HFF-Myc (cell line): ENCODE measurements at places on chromosomes 5 and 9.

- no peak for DNase-seq
Observed at GRCh38 chr5:16493261-16493660, 27.7 kb upstream of the ZNF622 start.

DNA sequence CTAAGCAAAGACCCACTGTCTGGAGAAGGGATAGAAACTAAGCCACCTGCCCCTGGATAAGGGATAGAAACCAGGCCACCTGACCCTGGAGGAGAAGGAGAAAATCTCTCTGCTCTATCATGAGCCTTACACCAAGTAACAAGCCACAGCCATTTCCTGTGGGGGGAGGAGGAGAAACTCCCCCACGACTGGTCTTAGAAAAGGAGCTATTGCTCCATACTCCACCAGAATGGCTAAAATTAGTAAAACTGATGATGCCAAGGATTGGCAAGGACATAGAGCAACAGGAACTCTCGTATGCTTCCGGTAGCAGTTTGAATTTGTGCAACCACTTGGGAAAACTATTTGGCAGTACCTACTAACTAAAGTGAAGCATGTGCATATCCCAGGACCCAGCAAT lies 70.8 kb downstream of the ACTL7B start:
- no peak for DNase-seq

- no peak for DNase-seq
Observed at GRCh38 chr5:83036991-83037575, 40.1 kb downstream of the TMEM167A start.

DNA sequence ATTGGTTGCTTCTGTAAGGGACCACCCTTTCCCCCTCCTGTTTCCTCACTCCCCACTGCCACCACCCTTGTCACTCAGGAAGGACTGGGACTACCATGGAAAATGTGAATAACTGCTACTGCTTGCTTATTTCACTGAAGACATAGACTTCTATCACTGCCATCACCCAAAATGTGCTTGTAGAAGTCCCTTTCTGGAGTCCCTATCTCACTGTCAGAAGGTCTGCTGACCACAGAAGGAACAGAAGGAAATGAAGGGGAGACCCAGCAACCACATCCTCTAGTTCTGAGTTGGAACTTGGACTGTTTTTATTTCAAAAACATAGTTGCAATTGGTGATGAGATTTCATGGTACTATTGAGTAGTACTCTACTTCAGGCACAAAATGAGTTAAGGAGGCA lies 122.5 kb downstream of the NPR3 start:
- no peak for DNase-seq

DNA sequence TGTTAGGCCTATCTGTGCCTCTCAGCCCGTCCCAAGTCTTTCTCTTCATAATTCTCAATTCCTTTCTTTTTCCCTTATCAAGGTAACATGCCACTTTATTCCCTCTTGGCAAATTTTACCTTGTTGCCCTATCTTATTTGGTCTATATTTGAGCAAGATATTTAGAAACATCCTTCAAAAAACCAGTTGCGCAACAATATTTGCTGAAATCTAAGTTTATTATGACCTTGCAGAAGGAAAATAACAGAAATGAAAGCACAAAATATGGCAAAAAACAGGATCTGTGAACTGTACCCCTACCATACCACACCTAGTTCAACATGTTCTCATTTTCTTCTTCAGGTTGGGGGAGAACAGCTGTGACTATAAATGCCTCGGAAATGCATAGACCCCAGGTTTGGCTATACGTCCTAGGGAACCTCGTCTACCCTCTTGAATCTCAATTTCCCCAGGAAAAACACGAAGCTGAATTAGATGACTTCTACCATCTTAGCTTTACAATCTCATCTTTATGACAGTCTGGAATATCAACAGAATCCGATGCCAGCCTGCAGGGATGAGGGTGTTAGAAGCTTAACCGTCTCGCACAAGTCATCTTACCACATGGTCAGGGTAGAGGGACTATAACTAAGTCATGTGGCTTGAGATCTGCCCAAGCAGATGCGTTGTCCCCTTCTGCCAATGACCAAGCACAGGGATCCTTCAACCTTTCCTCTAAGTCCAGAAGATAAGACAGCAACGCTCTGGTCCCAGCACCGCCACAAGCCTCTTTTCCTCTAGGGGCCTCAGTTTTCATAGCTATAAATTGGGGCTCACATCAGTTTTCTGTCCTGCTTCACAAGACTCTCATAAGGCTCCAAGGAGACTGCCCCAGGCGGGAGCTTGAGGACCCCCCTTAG lies 1.3 kb downstream of the LCP2 start:
- DNase-seq, result no peak

DNA sequence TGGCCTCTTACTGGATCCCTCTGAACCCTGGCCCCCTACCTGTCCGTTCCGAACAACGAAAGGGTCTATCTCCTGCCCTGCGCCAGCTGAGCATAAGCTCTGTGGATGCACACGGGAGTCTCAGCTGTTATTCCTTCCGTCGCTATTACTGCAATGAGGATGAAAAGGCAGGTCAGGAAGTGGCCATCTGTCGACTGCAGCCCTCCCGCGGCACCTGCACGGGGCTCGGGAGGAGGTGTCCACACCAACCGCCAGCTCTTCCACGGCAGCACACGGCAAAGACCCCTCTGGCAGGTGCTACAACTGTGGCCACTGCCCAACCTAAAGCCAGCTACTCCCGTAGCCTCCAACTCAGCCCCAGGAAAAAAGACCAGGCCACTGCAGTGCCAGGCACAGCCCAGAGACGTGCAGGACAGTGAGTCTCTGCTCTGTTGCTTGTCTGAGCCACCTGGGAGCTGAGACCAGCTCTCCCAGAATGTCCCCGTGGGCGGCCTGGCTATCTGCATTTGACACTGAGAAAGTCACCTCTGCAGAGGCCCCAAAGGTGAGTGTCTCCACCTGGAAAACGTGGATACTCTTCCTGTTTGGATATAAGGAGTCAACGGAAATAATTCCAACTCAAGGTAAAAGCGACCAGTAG lies 19.1 kb downstream of the CAMSAP1 start:
- DNase-seq, result no peak

DNA sequence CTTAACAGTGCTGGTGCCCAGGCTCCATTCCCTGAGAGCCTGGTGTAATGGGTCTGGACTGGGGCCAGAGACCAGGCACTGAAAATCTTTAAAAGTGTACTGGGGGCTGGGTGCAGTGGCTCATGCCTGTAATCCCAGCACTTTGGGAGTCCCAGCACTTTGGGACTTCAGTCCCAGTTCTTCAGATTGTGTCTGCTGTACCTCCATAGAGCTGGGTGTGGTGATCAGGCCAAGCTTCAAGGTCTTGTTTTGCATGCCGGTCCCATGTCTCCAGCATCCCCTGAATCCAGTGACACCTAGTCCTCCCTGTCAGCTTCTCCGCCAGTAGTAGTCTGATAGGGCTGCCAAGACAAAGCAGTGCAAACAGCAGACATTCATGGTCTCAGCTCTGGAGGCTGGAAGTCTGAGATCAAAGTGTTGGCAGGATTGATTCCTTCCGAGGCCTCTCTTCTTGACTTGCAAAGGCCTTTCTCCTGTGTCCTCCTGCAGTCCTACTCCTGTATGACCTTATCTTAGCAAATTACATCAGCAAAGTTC lies 108.2 kb downstream of the SYK start:
- DNase-seq, result no peak

- no peak for DNase-seq
Observed at GRCh38 chr5:124231230-124231629, 515.2 kb downstream of the ZNF608 start.

- DNase-seq, result no peak
Observed at GRCh38 chr5:2272039-2272438, 389.3 kb upstream of the IRX4 start.

- no peak for DNase-seq
Observed at GRCh38 chr5:93311881-93312280, 269.1 kb downstream of the NR2F1-AS1 start.

DNA sequence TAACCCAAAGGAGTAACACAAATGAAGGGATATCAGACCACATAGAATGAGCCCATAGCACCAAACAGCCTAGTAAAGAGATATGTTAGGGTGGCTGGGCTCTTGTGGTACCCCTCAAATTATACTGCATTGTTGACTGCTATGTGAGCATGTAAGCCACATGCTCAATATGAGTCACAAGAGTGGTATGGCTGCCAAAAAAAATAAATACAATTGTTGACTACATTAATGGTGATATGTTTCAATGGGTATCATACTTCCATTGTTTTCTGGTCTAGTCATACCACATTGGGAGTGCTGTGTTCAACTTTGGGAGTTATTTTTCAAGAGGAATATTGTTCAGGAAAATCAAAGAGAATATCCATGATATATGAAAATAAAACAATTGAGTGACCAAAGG lies 162.4 kb upstream of the PIK3R1 start:
- DNase-seq, result no peak

DNA sequence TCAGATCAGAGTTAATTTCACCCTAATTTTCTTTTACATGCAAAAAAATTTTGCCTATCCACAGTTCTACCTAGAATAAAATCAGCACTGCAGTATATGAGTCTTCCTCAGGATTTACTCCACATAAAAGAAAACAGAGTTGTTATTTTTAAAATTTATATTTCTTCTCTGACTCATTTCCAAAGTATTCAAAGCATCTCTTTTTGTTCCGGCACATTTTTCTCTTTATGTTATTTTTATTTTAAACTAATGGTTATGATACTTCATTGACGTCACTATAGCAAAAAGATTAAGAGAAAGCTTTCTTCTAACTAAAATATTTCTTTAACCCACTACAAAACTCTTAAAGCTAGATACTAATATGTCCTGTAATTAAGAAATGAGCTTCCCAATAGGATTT lies 590.4 kb downstream of the PRELID2 start:
- no peak for DNase-seq

DNA sequence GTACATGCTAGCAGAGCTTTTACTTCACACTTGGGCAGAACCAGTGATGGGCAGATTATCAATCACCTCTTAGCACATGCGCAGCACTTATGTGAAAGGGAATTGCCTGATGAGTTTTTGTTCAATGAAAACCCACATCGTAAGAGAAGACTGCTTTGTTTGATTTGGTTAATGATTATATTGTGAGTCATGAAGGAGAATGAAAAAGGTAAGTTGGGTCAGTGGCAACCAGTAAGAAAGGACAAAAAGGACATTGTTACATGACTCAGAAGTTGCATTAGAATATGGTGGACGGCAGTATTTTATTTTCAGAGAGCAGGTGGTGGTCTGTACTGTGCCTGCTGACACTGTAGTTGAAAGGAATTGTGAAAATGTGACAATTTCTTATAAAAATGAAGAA lies 127.4 kb downstream of the AOPEP start:
- no peak for DNase-seq

DNA sequence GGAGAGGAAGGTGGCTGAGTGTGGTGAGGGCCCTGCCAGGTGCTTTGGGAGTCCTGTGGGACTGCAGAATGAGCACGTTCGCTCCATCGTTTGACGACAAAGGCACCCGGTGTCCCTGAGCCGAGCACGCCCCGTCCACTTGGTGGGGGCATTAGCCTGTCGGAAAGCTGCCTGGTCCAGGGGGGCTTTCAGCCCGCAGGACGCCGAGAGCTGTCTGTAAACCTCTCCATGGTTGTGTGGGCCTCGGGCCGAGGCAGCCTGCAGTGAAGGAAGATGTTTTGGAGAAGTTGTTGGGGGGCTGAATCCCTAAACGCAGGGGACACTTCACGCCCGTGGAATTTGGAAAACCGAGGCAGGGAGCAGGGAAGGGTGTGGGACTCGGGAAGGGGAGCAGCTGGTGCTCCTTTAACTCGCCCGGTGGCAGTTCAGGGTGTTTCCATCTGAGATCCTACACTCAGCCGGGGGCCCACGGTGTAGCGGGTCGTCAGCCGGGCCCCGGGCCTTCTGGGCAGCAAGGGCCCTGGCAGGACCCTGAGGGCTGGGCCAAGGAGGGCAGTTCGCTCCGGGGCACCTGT lies 53.8 kb downstream of the MRPL36 start:
- no peak for DNase-seq

DNA sequence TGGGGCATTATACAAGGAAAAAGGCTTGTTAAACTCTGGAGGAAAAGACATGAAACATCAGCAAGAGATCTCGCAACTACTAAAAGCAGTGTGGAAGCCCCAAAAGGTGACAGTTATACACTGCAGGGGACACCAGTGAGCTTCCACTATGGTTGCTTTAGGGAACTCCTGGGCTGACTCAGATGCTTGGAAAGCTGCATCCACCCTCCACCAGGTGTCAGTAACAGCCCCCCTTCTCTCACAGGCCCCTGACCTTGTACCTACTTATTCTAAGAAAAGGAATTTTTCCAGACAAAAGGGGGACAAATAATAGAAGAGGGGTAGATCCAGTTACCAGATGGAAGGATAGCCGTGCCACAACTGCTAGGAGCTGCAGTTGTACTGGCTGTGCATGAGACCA lies 154.4 kb upstream of the COX7C start:
- DNase-seq, result no peak

DNA sequence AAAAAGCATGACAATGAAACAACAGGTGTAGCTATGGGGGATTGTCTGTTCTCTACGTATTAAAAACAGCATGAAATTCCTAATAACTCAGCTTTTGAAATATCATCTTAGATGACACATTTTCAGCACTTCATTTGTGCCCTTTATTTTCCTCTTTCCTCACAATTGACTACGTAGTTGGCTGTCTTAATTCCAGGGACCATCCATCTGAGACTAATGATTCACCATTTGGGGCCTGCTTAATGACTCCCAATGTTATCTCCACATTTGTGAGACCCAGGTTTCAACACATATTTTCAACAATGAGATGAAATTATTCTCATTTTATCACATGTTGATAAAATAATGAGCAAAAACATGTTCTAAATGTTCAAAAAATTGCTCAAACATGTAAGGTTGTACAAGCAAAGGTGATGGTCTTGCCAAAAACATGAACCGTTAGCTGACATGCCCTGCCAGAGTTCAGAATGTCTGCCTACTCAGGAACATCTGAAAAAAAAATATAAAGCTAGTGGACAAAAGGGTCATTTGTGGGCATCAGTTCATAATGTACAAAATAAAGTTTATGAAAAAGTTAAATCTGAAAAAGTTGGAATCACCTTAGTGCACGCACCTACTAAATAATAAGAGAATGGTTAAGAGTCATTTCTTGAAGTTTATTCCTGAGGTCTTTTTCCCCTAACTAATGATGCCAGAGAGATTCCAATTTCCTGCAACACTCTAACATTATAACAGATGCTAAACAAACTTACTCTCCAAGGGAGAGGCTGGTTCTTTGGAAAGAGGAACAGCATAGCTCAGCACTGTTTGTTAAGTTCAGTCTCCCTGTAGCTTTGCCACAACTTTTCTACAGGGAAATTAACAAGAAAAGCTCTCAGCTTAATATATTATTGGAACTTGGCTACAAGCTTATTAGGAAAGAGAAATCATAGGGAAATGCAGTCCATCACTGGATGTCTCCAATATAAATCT lies 275.5 kb downstream of the SPOCK1 start:
- DNase-seq, result no peak

GRCh38 chr5:58013542-58014258 lies 446.2 kb downstream of the PLK2 start:
- DNase-seq, result no peak
